ENCODE measurements at places on chromosomes 3 and 15.

DNA sequence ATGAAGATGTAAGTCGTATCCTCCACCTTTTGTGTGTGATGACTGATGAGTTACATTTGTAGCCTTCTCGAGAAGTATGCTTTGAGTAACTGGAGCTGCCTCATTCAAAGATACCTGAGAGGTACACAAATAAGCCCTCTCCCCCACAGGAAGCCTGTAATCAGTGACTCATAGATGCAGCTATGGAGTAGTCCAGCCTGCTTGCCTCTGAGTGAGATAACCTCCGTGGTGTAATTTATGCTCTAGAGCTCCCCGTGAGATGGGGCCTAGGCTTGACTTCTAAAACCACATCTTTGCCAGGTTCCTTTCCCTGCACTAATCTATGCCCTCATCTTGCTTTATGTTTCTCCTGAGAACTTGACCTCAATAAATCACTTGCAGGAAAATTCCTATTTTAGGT is 291.7 kb downstream of the SUCLG2 start:
- DNase-seq = no peak

DNA sequence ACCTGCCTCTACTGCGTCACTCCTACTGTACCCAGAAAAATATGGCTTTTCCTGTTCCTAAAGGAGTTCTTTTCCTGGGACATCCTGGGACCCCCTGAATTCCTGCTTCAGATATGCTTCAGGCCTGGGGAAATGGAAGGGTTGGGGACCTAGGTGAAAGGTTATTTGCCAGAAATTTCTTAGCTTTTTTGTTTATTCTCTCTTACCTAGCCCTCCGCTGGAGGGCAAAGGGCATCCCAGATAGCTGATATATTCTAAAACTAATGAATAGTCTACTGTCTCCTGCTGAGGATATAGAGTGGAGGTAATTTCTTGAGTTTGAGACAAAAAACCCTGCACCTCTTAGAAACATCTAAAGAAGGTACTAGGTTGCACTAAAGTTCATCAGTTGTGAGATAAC is 3.6 kb upstream of the ZNF148 start:
- no peak for DNase-seq

GRCh38 chr15:36428102-36428845 is 151.2 kb upstream of the CDIN1 start:
- no peak for DNase-seq

GRCh38 chr3:67692621-67693020 is 38.2 kb upstream of the SUCLG2 start:
- no peak for DNase-seq

DNA sequence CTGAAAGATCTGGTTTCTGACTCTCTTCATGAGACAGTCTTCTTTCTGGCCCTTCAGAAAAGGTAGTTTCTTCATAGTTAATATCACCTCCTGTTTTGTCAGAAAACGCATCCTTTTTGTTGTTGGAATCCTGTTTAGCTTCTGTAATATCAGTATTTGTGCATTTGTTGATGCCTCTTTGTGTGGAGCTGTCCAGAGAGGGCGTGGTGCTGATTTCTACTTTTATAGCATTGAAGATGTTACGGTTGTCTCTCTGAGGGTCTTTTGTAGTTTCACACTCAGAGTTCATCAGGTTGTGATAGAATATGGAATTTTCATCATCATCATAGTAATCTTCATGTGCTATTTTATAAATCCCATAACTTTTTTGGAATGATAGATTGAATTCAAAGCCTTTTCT is 8.9 kb downstream of the GPR149 start:
- no peak for DNase-seq

DNA sequence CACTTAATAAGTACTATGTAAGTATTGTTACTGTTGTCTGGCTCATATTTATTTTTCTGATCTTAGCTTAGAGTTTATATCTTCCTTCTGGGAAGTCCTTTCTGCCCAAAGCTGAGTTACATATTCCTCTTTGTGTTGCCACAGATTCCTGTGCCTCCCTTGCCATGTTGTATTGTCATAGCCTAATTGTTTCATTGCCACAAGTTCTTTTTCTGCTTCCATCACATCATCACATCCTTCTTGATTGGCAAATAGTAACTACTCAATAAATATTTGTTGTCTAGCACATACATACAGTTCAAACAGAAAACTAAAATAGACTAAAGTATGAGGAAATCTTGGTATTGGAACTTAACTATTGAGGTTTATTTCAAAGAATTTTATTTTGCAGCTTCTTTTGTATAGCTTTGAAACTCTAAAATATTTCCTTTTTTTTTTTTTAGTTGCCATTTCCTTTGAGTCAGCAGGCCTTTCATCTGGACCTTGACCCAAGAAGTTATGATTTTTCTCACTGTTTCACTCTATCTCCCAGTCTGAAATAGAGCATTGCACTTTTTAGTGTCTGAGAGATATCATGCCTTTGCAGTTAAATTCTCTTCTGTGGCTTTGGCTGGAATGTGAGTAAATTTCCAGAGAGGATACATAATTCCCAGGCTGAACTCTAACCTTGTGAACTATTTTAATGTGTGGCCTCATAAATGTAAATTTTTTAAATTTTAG is 98.2 kb downstream of the ZNF609 start:
- DNase-seq = no peak

- no peak for DNase-seq
Observed at GRCh38 chr15:89128320-89129122, 40.3 kb downstream of the ABHD2 start.

- no peak for DNase-seq
Observed at GRCh38 chr15:59237119-59237855, 30.6 kb downstream of the LDHAL6B start.

DNA sequence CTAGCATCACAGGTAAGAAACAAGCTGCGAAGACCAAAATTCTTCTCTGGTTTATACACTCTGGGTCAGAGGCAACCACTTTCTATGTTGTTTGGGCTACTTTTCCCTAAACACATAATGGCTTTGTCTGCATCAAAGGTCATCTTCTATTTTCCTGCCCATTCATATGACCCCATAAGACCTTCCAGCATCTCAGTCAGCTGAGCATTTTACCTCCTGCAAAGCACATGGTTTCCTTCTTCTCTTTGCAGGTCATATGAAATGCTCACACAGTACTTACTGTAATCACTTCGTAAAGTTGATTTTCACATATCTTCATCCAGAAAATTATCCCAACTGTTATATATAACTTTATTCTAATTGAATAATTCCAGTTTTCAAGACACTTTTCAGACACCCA is 34.8 kb downstream of the LIPC start:
- DNase-seq = no peak

GRCh38 chr3:52606373-52607085 is 70.1 kb downstream of the UQCC5 start:
- no peak for DNase-seq

- no peak for DNase-seq
Observed at GRCh38 chr3:155420881-155421486, 127.5 kb upstream of the STRIT1 start.

DNA sequence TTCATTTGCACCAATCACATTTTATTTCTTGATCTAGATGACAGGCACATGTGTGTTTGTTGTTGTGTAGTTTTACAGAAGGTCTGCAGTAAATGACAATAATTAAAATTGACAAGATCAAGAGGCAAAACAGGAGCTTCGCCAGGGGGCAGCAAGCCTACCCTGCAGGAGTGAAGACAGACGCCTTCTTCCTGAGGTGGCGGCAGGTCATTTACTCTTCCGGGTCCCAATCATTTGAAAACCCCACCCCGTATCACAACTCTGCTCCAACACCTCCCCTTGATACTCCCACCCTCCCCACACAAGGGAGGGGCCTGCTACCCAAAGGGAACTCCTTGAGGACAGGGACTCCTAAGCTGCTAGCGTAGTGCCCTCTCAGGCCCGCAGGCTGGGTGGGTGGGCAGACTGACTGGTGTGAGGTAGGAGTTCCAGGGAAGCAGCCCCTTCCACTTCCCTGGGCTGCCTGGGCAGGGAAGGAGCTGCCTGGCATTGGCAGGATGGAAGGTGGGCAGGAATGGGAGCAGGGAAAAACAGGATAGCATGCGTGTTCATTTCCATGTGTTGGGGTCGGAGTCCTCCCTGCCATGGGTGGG is 13.1 kb downstream of the CHDH start:
- no peak for DNase-seq

GRCh38 chr3:190586631-190587011 is 72.7 kb downstream of the IL1RAP start:
- no peak for DNase-seq

GRCh38 chr15:67311731-67312130 is 57.1 kb downstream of the IQCH start:
- DNase-seq = no peak

GRCh38 chr15:38208206-38208605 is 44.4 kb upstream of the SPRED1 start:
- DNase-seq = no peak

DNA sequence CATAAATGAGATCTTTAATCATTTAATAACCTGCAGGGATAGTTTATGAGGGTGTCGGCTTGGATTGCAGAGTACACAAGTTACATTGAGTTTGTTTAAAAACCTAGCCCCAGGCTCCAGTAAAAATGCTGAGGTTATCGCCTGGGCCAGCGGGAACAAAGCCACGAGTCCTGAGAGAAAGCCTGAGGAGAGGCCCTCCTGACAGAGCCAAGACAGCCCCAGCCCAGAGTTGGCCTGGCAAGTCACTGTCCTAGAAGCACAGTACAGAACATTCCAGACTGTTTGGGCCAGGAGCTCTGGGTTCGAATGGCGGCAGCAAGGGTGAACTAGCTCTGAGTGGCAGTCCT is 32.4 kb downstream of the SEC61A1 start:
- no peak for DNase-seq

DNA sequence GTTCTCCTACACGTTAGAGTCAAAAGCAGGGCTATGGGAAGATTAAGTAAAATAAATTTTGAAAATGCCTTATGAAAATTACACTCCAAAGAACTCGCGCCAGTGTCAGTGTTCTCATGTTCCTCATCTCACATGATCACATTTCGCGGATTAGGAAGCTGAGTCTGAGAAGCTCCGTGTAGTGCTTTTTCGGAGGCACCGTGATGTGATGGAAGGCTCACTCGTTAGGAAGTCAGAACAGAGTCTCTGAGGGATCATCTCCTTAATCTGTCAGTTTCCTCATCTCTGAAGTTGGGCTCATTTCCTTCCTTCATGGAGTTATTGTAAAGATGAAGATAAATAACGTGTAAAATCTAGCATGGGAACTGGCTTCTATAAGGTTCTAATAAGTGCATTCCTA is 3.2 kb downstream of the ADIPOQ start:
- DNase-seq = no peak

- DNase-seq = no peak
Observed at GRCh38 chr15:55618387-55618786, 30.2 kb upstream of the PYGO1 start.

- no peak for DNase-seq
Observed at GRCh38 chr3:157135671-157136396, 24.1 kb downstream of the CCNL1 start.

DNA sequence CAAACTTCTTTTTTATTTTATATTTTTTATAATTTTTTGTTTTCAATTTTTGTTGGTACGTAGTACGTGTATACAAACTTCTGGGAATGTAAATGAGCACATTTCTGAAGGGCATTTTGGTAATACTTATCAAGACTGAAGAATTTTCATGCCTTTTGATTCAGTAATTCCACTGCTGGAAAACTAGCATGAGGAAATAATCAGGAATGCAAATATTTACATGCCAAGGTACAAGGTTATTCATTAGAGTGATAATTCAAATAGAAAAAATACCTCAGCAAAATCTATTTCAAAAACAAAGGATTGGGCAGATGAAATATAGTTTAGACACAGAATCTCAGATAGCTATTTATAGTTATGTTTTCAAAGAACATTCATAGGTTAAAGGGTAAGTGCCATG is 128.7 kb downstream of the DMXL2 start:
- DNase-seq = no peak

DNA sequence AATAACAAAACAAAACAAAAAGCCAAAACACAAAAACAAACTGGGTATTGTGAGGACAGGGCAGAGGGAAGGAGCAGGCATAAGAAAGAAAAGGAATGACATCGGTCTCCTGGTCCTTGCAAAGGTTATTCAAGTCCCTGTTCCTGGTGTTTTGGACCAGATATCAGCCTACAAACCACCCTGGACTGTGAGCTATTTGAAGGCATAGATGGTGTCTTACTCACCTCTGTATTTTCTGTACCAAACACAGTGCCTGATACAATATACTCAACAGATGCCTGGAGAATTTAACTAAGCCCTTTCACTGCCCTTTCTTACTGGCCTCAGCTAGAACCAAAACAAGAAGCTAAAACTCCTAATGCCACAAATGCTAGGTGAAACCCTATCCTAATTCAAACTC is 197.0 kb downstream of the TIGIT start:
- no peak for DNase-seq

DNA sequence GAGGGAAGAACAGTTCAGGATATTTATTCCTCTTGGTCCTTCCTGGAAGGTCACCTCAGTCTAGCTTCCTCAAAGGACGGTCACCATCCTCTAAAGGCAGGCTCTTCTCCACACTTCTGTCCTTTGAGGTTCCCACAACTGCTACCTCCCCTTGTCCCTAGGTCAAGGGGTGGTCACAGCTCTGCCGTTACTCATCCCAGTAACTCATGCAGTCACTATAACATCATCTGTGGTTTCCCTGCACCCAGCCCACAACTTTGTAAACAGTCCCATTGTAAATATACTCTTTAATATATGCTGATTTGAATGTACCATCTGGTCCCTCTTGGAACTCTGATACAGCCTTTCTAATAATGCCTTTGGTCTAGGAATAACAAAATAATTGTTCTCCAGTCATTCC is 887.4 kb downstream of the FHIT start:
- no peak for DNase-seq

- no peak for DNase-seq
Observed at GRCh38 chr3:164903820-164904451, 174.4 kb downstream of the SI start.

- no peak for DNase-seq
Observed at GRCh38 chr3:175002732-175003143, 143.6 kb downstream of the NAALADL2 start.

DNA sequence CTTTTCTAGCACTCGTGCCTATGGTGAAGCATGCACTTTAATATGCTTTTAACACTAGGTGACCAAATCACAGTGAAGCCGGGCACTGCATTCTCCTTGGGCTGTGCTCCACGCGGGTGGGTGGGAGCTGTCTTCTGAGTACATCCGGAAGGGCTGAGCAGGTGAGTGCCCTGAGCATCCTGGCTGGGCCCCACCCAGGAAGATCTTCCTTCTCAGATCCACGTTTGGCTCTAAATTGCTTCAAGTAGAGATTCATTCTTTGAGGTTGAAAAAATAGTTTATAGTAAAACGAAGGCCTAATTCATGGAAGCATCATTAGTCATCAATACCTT is 73.9 kb upstream of the BLM start:
- DNase-seq = no peak

GRCh38 chr3:16508243-16508578 is 5.3 kb downstream of the RFTN1 start:
- no peak for DNase-seq

DNA sequence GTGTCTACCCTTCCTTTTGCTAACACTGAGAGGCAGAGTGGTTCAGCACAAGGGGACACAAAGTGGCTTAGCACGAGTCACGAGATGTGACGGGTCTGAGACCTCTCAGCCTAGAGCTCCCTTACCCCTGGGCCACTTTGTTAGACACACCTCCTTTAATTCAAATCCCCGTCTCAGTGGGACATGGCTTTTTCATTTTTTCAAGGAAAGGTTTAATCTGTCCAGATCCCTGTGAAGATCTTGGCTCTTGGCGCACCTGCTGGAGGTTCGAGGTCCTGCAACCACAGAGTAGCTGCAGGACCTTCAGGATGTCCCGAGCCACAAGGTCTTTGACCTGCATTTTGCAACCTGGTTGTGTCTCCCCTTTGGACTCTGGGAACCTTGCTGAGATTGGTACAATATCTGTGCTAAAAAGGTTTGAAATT is 52.0 kb downstream of the LPP start:
- DNase-seq = no peak
